ENCODE measurements at places on chromosomes 12 and 14.

DNA sequence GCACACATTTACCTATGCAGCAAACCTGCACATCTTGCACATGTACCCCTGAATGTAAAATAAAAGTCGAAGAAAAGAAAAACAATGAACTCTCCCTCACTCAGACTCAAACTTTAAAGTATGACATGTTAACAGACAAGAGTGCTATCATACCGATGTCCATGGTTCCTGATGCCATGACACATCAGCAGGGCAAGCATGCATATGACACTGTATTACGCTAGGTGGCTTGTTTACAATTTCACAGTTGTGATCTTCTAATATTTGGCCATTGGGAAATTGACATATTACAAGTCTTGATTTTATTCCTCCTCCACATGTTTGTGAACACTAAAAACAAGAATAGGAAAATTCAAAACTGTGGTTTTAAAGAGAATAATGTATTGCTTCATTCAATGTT lies 126.6 kb downstream of the ADAMTS20 start:
- DNase-seq = no peak

DNA sequence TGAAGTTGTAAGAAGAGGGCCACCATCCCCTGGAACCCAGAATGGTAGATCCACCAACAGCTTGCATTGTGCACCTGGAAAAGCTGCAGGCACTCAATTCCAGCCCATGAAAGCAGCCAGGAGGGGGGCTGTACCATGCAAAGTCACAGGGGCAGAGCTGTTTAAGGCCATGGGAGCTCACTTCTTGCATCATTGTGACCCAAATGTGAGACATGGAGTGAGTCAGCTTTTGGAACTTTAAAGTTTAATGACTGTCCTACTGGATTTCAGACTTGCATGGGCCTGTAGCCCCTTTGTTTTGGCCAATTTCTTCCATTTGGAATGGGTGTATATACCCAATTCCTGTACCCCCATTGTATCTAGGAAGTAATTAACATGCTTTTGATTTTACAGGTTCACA lies 50.8 kb downstream of the SLC16A7 start:
- DNase-seq = no peak

DNA sequence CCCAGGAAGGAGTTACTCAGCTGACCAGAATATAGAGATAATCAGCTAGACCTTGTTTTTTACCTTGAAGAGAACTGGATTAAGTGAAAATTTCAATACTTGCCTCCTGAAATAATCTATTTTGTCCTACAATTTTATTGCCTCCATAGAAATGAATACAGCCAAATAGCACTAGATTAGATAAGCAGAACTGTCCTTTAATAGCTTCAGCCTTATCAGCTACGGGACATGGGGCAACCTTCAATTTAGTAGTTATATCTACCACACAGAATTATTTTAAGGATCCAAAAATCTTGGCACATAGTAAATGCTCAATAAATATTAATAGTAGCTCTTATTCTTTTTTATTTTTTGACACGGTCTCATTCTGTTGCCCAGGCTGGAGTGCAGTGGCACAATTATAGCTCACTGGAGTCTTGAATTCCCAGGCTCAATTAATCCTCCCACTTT lies 67.2 kb upstream of the PLEKHG3 start:
- DNase-seq = no peak

GRCh38 chr14:41154143-41154807 lies 452.4 kb upstream of the LRFN5 start:
- DNase-seq = no peak

GRCh38 chr12:131831635-131832041 lies 3.4 kb downstream of the MMP17 start:
- no peak for DNase-seq

GRCh38 chr12:70190262-70191010 lies 52.8 kb upstream of the CNOT2 start:
- no peak for DNase-seq

Data from NCI-H2081 treated with DMSO at 0.1 percent for 48 hours (cell line).